ENCODE measurements at places on chromosomes 6 and 20. TPM values are rescaled to one million over a fixed set of nuclear protein-coding genes. Genes with fewer than 3 reads are reported as not detected.

GRCh38 chr20:1108437-1108920 is 9.9 kb upstream of the PSMF1 start:
- H3K4me3 ChIP-seq, result no peak overlapping the region
- H3K27me3 ChIP-seq, result no peaks in the 10 kb centered on the region
- peaks cover 6% of the 10 kb centered on the region for H3K4me1 ChIP-seq
- DNase-seq, result peak; percentile 81

- DNase-seq, result no peak
- H3K27ac ChIP-seq, result no peak overlapping the region
- H3K4me1 ChIP-seq, result peaks cover 13% of the 10 kb centered on the region
- peaks cover 11% of the 10 kb centered on the region for H3K36me3 ChIP-seq
- H3K4me3 ChIP-seq, result no peak overlapping the region
Measured at GRCh38 chr20:43721097-43721428, 5.7 kb downstream of the GTSF1L start.

DNA sequence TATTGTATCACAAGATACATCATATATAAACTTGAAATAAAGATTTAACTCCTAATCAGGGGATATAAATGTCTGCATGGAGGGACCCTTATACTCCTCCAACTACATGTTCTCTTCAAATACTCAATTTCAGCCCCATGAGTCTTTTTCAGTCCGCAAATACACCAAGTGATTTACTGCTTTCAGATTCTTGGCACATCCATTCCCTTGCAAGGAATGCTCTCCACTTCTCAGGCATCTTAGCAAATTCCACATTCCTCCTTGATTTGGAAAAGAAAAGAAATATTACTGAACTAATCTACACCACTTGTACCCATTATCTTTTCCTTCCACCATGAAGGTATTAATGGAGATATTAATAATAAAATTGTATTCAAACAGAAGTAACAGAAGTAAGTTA is 999.4 kb upstream of the GJE1 start:
- H3K27me3 ChIP-seq, result no peaks in the 10 kb centered on the region
- no peak overlapping the region for H3K27ac ChIP-seq
- H3K36me3 ChIP-seq, result no peaks in the 10 kb centered on the region
- H3K4me1 ChIP-seq, result no peaks in the 10 kb centered on the region
- no peak for DNase-seq
- no peak overlapping the region for H3K4me3 ChIP-seq

DNA sequence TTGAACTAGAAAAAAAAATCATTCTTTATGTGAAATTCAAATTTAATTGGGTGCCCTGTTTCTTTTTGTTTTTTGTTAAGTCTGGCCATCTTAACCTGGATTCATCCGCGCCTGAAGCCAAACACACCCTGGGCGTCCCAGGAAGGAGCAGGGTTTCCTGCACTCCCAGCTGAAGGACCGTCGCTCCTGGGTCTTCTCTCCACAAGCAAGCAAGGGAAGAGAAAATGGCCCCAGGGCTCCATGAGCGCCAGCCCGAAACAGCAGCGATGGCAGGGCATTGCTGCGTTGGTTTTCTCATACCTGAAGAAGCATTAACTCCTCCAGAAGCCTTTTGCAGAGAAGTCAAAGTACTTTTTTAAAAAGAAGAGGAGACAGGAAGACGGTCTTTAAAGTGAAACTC is 105.4 kb upstream of the AFDN start:
- H3K4me3 ChIP-seq, result no peak overlapping the region
- H3K27ac ChIP-seq, result no peak overlapping the region
- no peaks in the 10 kb centered on the region for H3K36me3 ChIP-seq
- DNase-seq, result peak; percentile 27
- no peaks in the 10 kb centered on the region for H3K27me3 ChIP-seq

DNA sequence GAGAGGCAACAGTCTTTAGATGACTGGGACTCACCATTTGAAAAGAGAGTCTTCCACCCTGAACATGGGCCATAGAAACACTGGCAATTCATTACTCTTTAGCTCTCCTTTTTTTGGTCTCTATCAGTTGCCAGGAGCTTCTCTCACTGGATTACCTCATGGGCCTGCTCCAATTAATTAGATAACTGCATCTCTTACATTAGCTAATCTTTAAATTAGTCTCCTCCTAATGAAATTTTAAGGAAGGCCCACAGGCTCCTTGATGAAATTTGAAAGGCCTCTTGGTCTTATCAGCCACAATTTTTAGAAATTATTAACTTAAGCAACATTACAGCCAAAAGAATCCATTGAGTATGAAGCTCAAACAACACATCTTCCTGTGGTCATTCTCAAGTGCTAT is 184.4 kb downstream of the UNC5CL start:
- no peaks in the 10 kb centered on the region for H3K4me1 ChIP-seq
- no peak overlapping the region for H3K4me3 ChIP-seq
- DNase-seq, result no peak
- H3K27me3 ChIP-seq, result no peaks in the 10 kb centered on the region
- H3K36me3 ChIP-seq, result no peaks in the 10 kb centered on the region
- no peak overlapping the region for H3K27ac ChIP-seq

DYNLT2 gene
- polyA plus RNA-seq, result 3.5 TPM

PSMA7 gene
- 178 TPM for polyA plus RNA-seq

PGBD1 gene
- polyA plus RNA-seq, result 1.6 TPM

Measured in spleen (tissue), 13 donors.